GM23248 (cell line): ENCODE measurements at places on chromosomes 1 and 21. TPM values are rescaled to one million over a fixed set of nuclear protein-coding genes. Genes with fewer than 3 reads are reported as not detected.

DNA sequence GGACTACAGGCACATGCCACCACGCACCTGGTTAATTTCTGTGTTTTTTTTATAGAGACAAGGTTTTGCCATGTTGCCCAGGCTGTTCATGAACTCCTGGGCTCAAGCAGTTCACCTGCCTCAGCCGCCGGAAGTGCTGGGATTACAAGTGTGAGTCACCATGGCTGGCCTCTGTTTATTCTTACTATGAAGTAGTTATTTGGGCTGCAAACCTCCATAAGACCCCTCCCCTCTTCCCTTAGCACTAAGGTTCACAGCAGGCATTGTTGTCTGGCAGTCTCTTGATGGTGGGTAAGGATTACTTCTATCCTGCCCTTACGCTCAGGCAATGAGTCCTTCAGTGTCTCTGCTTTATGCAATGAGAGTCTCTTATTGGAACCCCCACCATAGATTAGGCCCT, 51.8 kb downstream of the ANGPTL1 start:
- H3K4me3 ChIP-seq: no peak overlapping the region
- H3K27me3 ChIP-seq: no peaks in the 10 kb centered on the region
- H3K4me1 ChIP-seq: peaks cover 11% of the 10 kb centered on the region
- DNase-seq: peak; percentile 7

DNA sequence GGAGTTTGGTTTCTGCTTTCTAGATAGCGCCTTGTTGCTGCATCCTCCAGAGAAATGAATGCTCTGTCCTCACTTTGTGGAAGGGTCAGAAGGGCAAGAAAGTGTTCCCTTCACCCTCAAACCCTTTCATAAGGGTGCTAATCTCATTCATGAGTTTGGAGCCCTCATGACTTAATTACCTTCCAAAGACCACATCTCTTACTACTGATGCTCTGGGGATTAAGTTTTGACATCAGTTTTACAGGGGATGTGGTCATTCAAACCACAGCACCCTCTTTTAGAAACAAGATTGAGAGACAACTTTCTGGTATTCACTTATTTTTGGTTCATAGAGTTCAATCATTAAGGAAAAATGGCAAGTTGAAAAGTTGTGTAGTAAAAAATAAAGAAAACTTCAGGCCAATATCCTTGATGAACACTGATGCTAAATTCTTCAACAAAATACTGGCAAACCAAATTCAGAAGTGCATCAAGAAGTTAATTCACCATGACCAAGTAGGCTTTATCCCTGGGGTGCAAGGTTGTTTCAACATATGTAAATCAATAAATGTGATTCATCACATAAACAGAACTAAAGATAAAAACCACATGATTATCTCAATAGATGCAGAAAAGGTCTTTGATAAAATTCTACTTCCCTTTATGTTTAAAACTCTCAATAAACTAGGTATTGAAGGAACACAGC, 442.1 kb downstream of the PTBP2 start:
- H3K4me1 ChIP-seq: no peaks in the 10 kb centered on the region
- no peak for DNase-seq
- H3K27me3 ChIP-seq: no peaks in the 10 kb centered on the region
- H3K27ac ChIP-seq: no peak overlapping the region

DNA sequence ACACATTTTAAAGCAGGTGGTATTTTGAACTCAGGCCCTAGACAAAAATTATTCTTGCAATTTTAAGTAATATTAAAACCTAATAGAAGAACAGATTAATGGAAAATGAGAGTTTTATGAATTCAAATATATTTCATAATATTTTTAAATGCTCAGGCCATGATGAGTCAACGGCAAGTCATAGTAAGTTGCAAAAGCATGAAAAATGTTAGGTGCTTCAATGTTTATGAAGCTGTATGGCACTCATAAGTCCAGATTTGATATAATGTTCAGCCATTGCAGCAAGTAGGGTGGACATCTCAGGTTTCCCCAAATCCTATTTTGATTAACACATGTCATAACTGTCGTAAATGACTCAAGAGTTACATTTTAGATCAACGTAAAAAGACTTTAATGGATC, 112.6 kb downstream of the GRIK1 start:
- no peak overlapping the region for H3K4me3 ChIP-seq
- H3K36me3 ChIP-seq: no peaks in the 10 kb centered on the region
- peak; percentile 17 for DNase-seq
- H3K4me1 ChIP-seq: no peaks in the 10 kb centered on the region

DNA sequence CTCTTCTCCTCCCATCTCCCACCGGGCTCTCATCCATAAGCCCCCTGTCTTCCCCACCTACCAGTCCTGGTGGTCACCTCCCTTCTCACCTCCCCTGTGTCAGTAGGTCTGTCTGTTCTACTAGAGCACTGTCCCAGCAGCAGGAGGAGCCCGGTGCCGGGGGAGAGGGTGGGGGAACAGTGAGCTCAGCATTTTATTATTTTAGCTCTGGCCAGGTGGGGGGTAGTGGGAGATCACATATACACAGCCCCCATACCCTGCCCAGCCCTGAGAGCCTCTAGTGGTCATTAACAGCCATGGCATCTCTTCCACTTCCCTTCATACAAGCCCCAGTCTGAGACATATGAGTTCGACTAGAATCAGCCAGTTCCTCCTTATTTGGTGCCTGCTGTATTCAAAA, at the start of gene TMOD4:
TMOD4 (minus strand) TSS at position 119 of the 400 bp plus-strand sequence. CDS start 1,106 bp downstream, outside the sequence.
- H3K4me1 ChIP-seq: 0 out of 2 replicates have a peak, but pooled peaks cover 3% of the 10 kb centered on the region
- H3K4me3 ChIP-seq: no peak within 1 kb of the TSS
- H3K27me3 ChIP-seq: no peaks in the 10 kb centered on the region
- DNase-seq: peak; percentile 54
- H3K27ac ChIP-seq: no peak within 1 kb of the TSS
- H3K36me3 ChIP-seq: peaks cover 4% of the 10 kb centered on the region; the same call in 1 of the 2 replicates

The LRRC3 gene
- 0.28 and 0.29 TPM in 2 replicates for polyA plus RNA-seq

- DNase-seq: no peak
- H3K27me3 ChIP-seq: peaks cover 12% of the 10 kb centered on the region; the same call in 1 of the 2 replicates
- H3K4me1 ChIP-seq: no peaks in the 10 kb centered on the region
- H3K36me3 ChIP-seq: no peaks in the 10 kb centered on the region
- H3K27ac ChIP-seq: no peak overlapping the region
- no peak overlapping the region for H3K4me3 ChIP-seq
These were observed 41.0 kb upstream of the CD5L start for GRCh38 chr1:157882580-157882979.

DNA sequence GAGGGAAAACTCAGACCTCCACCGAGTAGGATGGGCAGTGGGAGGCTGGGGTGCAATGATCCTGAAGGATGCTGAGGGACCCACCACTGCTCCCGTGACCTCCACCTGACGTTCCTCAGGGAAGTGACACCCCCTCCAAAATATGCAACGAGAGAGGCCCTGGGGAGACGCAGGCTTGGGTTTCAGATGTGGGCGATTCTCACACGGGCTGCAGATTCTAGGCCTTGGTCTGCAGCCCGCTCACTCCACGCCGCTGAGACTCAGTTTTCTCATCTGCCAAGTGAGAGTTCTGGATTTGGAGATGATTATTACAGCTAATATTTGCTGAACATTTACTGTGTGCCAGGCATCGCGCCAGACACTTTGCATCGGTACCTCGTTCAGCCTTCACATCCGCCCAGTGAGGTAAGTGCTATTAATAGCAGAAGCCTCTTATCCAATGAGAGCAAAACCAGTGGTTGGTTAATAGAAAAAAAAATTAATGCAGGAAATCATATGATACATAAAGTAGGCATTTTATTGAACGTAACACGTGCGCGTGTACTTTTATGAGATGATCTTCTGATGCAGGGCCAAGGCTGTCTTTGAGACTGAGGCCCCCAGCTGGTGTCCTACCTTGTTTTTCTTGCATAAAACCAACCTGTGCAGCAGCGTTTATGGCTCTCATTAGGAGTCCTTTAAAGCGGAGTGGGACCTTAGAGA, 102.0 kb upstream of the RUNX3 start:
- H3K36me3 ChIP-seq: no peaks in the 10 kb centered on the region
- no peak overlapping the region for H3K4me3 ChIP-seq
- H3K4me1 ChIP-seq: no peaks in the 10 kb centered on the region

The ACTA1 gene
- polyA plus RNA-seq: not detected in 2 replicates

The DYNLT5 gene
- polyA plus RNA-seq: 1.7 and 3.0 TPM in 2 replicates

The FMOD gene
- polyA plus RNA-seq: 11.2 and 11.4 TPM in 2 replicates

GRCh38 chr1:231357831-231358354, 19.8 kb downstream of the SPRTN start:
- H3K27ac ChIP-seq: peak overlapping the region; percentile 15
- H3K4me3 ChIP-seq: no peak overlapping the region
